RWPE1 (cell line): ENCODE measurements at places on chromosomes 6 and 20.

- no peak for DNase-seq
Measured at GRCh38 chr20:563187-563586, 19.6 kb upstream of the CSNK2A1 start.

DNA sequence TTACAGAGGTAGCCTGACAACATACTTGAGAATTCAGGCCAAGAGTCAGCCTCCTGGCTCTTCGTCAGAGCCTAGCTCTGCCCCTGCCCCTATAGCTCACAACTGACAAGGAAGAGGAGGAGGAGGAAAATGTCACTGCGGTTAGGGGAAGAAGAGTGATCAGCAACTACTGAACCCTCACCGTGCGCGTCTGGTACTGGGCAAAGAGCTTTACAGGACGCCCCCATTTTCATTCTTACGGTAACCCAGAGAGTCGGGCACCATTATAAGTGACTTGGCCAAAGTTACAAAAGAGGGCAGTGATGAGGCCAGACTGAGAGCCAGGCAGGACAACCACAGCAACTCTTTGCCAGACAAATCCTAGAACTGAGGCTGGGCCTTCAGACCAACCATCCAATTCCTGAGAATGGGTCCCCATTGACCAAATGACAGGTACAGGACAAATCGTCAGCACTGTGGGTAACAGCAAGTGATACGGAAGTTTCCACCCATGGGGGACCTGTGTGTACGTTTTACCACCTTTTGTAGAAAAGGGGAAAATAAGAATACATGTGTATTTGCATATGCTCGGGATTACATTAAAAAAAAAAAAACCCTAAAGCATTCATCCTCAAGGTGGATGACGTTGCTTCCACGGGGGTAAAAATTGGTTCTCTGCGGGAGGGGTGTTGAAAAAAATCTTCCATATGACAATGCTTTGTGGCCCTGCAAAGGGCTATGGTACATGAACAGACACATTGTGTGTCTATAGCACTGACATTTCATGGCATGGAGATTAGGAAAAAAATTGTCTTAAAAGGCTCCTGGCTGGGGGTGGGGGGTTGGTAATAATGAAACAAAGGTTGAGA, 118.0 kb downstream of the NFATC2 start:
- DNase-seq: no peak

DNA sequence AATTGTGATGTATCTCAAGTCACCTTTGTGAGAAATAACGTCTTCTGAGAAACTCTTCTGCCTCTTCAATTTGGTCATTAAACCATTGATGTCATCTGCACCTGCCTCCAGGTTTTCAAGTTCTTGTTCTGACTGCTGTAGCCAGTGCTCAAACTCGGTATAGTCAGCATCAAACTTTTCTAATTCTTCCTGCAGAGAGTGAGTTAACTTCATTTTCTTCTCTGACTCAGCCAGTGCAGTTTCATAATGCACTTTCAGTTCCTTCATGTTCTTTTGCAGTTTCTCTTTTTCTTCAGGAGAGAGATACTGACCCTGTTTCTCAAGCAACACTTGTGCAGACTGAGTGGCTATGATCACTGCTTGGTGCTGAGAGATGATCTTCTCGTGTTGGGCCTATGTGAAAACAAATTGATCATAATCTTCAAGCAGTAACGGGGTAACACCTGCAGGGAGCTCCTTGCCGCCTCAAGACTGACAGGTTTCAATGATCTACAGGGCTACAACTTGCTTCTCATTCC, 48.8 kb downstream of the DST start:
- no peak for DNase-seq

DNA sequence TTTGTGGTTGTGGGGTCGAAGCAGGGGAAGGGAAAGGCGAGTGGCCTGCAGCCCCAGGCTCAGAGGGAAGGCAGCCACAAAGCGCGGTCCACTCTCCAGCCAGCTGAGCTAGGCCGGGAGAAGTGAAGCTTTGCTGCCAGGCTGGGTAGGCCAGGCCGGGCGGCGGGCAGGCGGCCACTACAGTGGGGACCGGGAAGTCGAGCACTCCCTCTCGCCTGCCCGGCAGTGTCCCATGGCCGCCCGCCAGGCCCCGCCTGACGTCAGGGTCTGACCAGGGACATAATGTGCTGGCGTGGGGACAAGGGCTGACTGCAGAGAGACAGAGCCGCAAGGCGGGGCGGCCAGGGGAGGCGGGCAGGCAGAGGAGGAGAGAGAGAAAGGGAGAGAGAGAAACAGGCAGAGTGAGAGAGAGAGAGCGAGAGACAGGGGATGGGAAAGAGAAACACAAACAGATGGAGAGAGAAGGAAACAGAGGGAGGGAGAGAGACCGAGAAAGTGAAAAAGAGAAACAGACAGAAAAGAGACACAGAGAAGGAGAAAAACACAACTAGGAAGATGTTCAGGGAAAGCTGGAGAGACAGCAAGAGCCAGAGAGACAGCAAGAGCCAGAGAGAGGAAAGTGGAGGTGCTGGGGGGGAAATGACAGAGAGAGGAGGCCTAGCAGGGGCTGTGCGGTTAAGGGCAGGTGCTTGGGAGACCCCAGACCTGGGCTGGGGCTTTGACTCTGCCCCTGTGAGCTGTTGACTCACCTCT, 94.5 kb upstream of the PTPN1 start:
- peak; percentile 40 for DNase-seq

- no peak for DNase-seq
Measured at GRCh38 chr20:58710481-58711265, 18.1 kb downstream of the NPEPL1 start.

GRCh38 chr20:53283597-53283996, 310.0 kb downstream of the ZNF217 start:
- no peak for DNase-seq

GRCh38 chr6:147202516-147203310, 1.5 kb upstream of the STXBP5 start:
- peak; percentile 96 for DNase-seq
